HEK293T (cell line): ENCODE measurements at places on chromosomes 12 and 14.

DNA sequence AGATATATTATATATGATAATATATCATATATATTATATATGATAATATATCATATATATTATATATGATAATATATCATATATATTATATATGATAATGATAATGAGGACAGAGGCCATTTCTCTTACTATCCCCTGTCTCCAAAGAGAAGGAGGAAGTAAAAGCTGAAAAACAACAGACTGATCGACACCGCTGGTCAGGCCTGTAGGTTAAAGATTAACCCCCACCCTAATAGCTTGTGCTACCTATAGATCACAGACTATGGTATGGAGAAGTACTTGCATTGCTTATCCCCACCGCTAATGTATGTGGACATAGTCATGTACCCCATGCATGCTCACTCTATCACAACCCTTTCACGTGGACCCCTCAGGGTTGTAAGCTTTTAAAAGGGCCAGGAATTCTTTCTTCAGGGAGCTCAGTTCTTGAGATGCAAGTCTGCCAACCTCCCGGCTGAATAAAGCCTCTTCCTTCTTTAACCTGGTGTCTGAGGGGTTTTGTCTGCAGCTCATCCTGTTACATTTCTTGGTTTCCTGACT is 786.1 kb upstream of the TMEM132C start:
- DNase-seq, result no peak

GRCh38 chr12:124259154-124260066 is 35.5 kb upstream of the RFLNA start:
- DNase-seq, result no peak

- DNase-seq, result no peak
Measured at GRCh38 chr14:92719421-92719820, 29.0 kb downstream of the LGMN start.

DNA sequence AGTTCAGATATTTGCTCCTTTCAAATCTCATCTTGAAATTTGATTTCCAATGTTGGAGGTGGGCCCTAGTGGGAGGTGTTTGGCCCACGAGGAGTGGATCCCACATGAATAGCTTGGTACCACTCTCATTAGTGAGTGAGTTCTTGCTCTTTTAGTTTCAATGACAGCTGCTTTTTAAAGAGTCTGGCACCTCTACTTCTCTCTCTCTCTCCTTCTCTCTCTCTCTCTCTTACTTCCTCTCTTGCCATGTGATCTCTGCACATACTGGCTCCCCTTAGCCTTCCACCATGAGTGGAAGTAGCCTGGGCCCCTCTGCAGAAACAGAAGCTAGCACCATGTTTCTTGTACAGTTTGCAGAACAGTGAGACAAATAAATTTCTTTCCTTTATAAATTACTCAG is 25.1 kb downstream of the GPR65 start:
- DNase-seq, result no peak

- no peak for DNase-seq
Measured at GRCh38 chr14:102778338-102779083, 1.3 kb downstream of the TRAF3 start.

DNA sequence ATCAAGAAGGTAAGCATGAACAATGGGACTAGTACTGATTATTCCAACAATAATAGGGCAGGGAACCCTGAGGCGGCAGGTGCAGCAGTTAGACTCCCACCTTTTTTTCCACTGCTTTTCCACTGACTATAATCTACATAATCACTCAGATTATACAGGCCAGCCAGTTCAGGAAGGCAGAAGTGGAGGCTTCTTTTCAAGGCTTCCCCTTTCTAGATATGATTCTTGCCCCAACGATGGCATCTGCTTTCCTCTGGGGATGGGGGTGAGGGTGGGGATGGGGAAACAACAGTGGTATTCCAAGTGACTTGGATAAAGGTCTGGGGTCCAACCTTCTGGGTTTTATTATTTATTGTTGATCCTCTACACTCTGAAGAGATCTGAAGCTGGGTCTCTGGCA is 331 bp downstream of the NCKAP1L start:
- no peak for DNase-seq

GRCh38 chr14:92340931-92341330 is 18.0 kb downstream of the SLC24A4 start:
- no peak for DNase-seq

GRCh38 chr14:32764131-32764530 is 174.5 kb upstream of the NPAS3 start:
- DNase-seq, result no peak

DNA sequence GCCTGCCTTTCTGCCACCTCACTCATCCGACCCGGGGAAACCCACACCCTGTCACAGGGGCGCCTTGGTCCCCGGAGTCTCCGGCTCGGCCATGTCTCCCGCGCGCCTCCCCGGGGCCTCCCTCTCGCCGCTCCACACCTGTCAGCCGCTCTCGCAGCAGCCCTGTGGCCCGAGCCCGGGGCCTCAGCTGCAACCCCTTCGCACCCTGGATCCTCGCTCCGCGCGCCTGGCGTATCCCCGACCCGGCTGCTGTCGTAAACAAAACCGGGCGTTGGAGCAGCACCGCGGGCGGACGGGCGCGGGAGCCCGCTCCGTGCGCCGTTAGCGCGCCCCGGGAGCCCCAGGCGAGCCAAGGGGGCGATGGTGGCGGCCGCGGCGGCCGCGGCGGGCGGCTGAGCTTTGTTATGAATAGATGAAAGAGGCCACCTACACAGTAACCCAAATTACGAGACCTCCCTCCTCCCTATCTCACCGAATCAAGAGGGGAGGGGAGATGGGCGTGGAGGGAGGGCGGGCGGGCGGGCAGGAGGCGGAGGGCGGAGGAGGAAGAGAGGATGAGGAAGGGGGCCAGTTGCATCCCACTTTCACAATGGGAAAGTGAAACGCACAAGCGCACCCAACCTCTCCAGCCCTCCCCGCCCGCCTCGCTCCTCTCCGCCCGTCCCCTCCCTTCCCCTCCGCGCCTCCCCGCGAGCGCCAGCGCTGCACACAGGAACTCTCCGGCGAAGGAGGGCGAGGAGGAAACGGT is at the start of gene PLXNC1:
Gene PLXNC1 (plus strand): TSS at position 587 of the 748 bp plus-strand sequence. CDS start 395 bp downstream, outside the sequence.
- DNase-seq, result peak; percentile 20

DNA sequence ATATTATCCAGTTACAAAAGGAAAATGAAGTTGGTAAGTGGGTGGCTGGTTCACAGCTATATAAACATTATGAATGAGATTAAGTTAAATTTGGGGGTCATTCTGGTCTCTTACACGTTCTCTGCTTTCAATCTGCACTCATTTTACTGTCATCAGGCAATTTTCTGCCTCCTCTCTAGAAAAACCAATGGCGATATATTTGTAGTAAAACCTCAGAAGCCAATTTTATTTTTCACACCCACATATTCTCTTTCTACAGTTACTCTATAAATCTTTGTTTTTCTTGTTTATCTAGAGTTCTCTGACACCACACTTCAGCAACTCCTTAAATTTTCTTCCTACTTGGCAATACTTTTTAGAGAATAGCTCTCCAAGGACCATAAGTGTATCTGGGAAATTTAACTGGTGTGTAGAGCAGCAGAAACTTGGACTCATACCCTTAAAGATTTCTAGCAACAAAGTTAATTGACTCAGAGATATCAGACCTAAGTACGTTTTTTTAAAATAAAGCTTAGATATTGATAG is 926.9 kb downstream of the TMTC2 start:
- no peak for DNase-seq

DNA sequence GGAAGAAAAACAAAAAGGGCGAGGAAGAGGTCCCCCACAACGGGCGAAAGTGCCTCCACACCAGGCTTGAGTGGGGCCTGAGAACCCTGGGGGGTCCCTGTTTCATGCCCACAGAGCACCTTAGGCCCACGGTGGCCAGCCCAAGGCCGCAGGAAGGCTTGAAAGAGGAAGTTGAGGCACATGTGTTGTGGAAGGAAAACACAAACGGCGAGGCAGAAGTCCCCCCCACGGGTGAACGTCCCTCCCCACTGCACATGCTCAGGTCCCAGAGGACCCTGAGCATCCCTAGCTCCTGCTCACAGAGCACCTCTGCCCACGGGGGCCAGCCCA is 371.5 kb downstream of the ALG10 start:
- DNase-seq, result no peak
